ENCODE measurements at places on chromosomes 2 and 18.

- DNase-seq, result no peak
Observed at GRCh38 chr2:75241696-75242095, 42.4 kb upstream of the TACR1 start.

DNA sequence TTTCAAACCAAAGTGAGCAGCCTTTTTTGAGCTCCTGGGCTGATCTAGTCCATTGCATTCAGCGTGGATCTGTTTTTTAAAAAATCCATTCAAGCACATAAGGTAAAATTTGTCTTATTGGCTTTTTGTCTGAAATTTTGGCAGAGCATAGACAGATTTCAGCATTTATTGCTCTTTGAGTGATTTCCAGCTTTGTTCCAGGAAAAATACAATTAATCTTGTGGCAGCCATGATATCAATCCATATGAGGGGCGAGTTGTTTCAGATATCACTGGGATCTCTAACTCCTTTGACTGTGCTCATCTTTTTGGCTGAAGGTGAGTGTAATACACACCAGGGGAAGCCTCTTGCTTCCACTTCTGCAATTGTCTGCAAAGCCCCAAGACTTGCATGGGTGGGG lies 523.9 kb downstream of the SLC4A3 start:
- DNase-seq, result no peak

DNA sequence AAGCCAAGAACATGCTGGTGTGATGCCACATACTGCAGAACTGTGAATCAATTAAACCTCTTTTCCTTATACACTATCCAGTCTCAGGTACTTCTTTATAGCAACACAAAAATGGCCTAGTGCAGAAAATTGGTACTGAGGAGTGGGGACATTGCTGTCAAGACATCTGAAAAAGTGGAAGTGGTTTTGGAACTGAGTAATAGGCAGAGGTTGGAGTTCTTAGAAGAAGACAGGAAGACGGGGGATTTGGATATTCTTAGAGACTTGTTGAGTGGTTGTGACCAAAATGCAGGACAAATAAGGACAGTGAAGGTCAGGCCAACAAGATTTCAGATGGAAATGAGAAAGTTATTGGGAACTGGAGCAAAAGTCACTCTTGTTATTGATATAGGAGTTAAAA lies 31.3 kb upstream of the CDH2 start:
- DNase-seq, result no peak

- DNase-seq, result no peak
Observed at GRCh38 chr2:120453635-120453998, 107.7 kb downstream of the INHBB start.

DNA sequence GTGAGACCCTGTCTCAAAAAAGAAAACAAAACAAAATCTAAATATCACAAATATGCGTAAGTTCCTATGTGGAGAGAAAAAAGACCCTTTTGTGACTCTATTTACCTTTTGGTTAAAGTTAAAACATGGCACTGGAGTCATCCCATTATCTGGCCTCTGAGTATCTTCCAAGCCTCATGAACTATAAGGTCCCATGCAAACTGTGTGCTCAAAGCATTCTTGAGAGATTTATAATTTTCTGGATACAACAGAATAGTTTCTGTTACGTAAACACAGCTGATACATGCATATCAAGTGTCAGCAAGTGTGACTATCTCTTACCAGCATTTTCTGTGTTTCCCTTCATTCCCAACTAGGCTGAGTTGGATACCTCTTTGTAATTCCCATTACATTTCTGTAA lies 8.8 kb upstream of the NOSTRIN start:
- no peak for DNase-seq

GRCh38 chr2:130949954-130950353 lies 113.2 kb downstream of the ARHGEF4 start:
- no peak for DNase-seq

DNA sequence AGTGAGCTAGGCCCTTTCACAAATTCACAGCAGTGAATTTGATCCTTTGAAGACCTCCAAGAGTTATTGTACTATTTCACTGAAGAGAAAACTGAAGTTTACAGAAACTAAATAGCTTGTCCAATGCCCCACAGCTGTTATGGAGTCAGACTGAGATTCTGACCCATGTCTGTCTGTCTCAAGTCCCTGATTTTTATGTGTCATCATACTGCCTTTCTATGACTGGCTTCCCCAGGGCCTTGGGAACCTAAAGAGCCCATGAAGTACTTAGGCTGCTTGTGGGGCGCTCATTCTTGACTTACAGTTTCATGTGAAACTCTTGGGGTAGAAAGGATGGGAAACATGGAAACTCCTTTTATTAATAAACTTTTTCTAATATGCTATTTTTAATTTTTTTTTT lies 107.7 kb downstream of the ATL2 start:
- no peak for DNase-seq

DNA sequence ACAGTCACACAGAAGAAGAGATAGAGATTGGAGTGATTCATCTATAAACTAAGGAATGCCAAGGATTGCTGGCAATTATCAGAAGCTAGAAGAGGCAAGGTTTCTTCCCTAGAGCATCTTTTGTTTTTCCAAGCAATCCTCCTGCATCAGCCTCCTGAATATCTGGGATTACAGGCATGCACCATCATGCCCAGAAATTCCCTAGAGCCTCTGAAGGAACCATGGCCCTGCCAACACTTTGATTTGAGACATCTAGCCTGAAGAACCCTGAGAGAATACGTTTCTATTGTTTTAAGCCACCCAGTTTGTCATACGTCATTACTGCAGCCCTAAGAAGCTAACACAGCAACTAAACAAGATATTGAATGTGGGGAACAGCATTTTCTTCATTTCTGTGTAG lies 525.0 kb downstream of the ERBB4 start:
- no peak for DNase-seq

GRCh38 chr2:228853151-228853550 lies 417.9 kb downstream of the PID1 start:
- no peak for DNase-seq

GRCh38 chr2:188024811-188025210 lies 266.9 kb upstream of the GULP1 start:
- DNase-seq, result no peak

GRCh38 chr2:12661489-12661888 lies 55.2 kb upstream of the TRIB2 start:
- DNase-seq, result no peak

DNA sequence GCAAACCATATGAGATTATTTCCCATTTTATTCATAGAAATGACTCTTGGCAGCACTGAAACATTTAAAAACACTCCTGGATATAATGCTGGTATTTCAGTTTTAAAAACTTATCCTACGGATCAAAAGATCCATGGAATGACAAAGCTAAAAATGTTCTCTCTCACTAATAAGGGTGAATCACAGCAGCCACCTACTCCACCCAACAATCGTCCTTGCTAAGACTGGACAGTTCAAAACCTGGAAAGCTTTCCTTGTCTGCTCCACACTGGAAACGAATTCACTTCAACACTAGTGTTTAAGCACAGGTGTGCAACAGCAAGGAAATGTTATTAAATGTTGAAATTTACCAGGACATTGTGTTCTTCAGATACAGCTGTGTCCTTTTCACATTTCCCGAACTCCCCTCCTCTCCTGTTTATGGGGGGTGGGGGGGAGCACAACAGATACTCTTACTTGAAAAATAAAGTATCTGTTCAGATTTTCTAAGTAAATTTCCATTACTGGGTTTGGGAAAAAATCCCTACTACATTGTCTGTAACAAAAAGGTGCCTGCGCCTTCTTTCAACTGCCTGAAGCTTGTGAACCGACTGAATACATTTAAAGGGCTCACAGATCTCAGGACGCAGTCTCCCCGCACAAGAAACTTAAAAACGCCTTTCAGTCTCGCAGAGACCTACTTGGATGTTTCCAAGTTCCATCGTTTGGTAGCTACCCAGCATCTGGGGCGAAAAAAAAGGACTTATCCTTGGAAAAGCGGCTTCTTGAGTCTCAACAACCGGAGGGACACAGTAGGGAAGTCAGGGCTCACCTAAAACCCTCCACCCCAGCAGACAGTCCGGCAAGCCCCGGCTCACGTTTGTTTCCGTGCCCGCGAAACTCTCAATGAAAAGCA lies 1.3 kb downstream of the YWHAQ start:
- DNase-seq, result no peak

DNA sequence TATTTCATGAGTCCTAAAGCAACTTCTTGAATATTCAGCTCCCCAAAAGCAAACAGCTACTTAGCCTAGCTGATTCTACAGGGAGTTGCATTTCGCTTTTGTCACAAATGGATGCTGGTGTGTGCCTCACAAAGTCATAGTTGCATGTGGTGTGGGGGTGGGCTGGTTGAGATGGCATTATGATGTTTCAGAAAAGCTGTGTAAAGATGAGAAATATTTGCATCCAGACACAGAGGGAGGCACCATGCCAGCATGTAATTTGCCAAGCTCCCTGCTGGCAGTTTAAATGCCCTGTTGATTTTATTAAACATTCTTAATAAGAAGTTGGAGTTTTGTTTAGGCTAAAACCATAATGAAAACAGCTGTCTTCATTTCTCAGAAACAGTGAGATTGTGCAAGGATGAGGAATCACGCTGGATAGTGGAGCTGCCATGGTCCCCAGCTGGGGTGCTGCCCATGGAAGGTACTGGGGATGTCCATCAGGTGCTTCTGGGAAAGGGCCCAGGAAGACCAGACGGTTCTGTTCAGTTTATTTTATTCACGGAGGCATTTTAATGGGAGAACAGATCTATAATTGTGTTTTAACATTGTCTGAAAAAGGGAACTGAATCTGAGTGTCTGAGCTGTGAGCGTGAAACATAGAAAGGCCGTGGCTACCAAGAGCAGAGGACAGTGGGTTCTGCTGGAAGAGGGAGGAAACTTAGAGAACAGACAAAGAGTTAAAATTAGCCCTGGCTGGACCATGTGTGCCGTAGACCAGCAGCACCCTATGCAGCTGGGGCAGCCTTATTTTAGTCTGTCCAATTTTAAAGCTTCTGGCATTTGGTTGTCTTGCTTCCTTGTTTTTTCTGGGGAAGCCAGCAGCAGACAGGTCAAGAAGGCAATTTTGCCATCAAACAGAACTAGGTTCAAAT lies 177.1 kb downstream of the FAM210A start:
- DNase-seq, result no peak

DNA sequence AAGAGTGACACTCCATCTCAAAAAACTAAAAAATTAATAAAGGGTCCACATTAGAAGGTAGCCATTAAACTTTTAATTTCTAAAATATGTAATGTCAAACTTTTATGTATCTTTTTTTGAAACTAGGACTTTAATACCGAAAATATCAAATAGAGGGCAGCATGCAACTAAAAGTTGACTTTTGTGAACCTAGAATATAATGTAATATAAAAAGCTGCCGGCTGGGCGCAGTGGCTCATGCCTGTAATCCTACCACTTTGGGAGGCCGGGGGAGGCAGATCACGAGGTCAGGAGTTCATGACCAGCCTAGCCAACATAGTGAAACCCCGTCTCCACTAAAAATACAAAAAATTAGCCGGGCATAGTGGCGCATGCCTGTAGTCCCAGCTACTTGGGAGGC lies 62.8 kb downstream of the INO80D start:
- no peak for DNase-seq

- no peak for DNase-seq
Observed at GRCh38 chr2:187978356-187978755, 313.3 kb upstream of the GULP1 start.

- DNase-seq, result no peak
Observed at GRCh38 chr2:148300544-148300943, 279.7 kb downstream of the MBD5 start.

- no peak for DNase-seq
Observed at GRCh38 chr2:63465633-63466032, 122.6 kb downstream of the WDPCP start.

GRCh38 chr2:69742322-69742952 lies 503 bp downstream of the ANXA4 start:
- no peak for DNase-seq

DNA sequence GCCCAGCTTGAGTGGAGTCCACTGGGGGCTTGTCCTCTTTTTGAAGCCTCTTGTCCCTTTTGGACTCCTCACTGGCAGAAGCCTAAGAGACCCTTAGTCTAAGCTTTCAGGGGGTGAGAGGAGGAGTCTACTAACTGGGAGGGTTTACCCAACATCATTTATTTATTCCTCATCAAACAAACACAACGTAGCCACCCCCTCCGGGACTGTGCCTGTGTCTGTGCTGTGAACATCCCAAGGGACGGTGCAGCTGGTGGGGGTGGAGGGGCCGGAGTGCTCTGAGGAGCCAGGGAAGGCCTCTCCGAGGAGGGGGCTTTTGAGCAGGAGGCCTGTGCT lies 42.7 kb upstream of the TAF1B start:
- no peak for DNase-seq
